Mesothelial cell of epicardium (in vitro differentiated cells): ENCODE measurements at places on chromosomes 5 and 9.

DNA sequence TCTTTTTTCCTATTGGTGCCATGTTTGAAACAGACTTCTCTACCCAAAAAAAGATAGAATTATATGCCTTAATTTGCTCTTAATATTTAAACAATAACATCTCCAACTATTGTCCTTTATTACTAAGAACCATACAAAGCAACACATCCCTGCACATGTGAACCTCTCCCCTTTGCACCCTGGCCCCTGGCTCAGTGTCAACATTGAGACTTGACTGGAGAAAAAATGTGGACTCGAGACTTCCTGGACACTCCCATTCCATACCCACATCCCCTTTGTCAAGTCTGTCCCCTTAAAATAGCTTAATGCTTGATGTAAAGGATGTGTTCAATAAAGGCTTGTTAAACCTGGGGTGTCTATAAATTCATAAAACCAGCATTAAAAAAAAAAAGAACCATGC, 53.2 kb downstream of the TTC39B start:
- no peak for DNase-seq

DNA sequence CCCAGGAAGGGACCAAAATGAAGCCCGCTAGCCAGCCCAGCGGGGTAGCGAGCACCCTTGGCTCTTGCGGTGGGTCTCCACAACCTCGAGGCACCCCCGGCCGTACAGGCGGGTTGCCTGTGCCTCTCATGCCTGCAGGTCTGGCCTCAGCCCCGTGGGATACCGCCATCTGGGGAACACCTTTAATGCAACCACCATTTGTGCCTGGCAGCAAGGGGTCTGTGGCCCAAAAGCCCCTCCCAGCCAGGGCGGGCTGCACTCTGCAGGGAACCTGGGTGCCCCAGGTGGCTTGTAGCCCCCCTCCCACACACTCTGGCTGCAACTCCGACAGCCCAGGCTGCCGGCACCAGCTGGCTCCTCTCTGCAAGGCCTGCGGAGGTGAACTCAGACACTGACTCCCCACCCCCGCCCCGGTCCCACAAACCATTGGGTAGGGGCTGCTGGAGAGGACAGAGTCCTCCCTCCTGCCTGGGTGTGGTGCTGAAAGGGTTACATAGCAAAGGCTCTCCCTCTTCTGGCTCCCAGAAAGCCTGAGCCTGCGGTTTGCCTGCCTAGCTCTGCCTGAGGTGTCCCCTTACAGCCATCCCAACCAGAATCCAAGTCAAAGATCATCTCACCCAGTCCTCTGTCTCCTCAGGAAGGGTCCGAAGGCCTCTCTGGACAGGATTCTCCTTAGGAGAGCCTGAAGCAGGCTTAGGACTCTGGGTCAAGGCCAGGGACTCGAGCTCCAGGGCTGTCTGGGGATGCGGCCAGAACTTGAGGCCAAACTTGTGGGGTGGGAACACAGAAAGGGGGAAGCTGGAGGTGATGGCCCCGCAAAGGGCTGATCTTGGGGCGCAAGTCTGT, 109.4 kb downstream of the PSD2 start:
- DNase-seq = no peak

DNA sequence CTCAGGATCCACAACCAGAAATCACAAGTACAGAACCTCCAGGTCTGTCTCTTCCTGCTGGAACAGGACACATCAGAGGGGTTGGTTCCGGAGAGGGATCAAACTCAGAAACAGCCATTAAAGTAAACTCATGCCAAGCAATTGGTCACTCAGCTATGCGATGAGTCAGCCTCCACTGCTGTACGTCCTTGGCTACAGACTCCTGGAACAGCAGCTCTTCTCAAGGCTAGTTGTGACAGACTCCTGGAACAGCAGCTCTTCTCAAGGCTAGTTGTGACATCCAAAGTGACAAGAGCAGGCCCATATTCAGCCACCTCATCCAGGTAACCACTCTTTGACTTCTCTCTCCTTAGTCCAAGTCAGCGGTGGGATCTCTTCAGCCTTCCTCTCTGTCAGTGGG, at the start of gene SPINK13:
Gene SPINK13, plus strand, starts transcription at position 229 of the 400 bp plus-strand sequence. CDS start 1,279 bp downstream, outside the sequence.
- DNase-seq = no peak

DNA sequence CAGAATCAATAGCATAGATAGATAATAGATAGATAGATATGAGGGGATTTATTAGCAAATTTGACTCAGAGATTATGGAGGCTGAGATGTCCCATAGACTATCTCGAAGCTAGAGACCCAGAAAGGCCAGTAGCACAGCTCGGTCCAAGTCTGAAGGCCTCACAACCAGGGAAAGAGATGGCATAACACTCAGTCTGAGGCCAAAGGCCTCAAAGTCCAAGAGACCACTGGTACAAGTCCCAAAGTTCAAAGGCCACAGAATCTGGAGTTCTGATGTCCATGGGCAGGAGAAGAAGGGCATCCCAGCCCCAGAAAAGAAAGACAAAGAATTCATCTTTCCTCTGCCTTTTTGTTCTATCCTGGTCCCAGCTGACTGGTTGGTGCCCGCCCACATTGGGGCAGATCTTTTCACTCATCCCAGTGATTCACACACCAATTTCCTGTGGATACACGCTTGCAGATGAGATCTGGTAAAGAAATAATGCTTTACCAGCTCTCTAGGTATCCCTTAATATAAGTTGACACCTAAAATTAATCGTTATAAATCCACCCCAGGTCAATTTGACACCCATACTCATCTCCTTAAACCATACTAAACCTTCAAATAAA, 127.8 kb upstream of the FBN2 start:
- no peak for DNase-seq

DNA sequence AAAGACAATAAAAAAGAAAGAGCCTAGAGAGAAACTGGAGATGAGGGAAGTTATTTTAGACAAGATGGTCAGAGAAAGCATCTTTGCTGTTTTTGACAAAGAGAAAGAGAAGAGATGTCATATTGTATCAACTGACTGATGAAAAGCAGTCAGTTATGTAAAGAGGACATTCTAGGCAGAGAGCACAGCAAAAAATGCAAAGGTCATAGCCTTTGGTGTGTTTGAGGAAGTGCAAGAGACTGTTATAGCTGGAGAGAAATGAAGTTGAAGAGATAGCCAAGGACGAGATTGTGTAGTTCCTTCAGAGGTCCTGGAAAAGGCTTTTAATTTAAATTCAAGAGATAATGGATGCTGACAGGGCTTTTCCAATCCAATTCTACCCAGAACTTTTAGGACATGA, 342.4 kb downstream of the RASEF start:
- DNase-seq = no peak

DNA sequence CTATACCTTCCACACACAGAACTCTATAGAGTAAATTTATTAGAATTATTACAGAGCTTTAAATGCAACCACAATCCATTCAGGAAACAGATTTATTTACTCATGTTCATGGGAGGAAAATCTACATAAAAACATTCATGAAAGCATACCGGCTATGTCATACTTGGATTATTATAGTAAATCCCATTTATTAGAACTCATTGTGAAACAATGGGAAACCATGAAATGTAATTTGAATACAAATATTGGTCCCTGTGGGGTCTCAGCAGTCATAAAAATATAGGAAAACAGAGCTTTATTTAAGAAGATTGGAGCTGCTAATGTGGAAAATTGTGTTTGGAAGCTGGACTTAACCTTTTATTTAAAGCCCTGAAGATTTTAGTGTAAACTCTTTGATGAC, 80.7 kb downstream of the HAPLN1 start:
- no peak for DNase-seq

- DNase-seq = no peak
These were observed 41.5 kb downstream of the SECISBP2 start for GRCh38 chr9:89359751-89360261.

DNA sequence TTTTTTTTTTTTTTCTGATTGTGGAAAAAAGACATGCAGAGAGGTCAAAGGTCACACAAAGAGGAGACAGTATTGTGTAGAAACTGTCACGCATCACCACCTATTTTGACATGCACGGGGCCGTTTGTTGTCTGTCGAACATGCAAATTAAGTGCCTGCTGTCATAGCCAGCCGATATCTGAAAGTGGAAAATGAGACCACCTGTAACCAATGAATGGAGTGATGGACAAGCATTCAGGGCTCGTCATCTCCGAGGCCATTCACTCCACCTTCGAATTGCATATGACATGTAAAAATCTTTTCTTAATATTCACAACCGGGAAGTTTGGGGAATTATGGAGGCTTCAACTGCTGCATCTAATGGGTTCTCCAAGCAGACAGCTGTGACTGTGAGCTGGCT, 512.2 kb upstream of the ADAMTS16 start:
- DNase-seq = no peak

- no peak for DNase-seq
These were observed 17.1 kb upstream of the GOLM1 start for GRCh38 chr9:86116425-86116824.

DNA sequence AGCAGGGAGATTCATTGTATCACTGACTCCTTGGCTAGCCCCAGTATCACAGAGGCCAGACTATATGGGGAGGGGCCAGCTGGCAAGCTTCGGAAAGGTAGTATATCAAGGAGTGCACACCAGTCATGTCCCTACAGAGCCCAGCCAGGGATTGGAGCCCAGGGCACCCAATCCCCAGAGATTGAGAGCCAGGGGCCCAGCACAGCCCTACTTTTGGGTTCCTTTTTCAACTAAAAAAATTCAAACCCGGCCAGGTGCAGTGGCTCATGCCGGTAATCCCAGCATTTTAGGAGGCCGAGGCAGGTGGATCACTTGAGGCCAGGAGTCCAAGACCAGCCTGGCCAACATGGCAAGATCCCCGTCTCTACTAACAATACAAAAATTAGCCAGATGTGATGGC, 5.4 kb upstream of the MYORG start:
- DNase-seq = peak; percentile 29

- DNase-seq = no peak
These were observed 20.2 kb upstream of the SMIM15 start for GRCh38 chr5:61182449-61182848.

GRCh38 chr9:4287886-4288588, 11.8 kb downstream of the GLIS3 start:
- no peak for DNase-seq

DNA sequence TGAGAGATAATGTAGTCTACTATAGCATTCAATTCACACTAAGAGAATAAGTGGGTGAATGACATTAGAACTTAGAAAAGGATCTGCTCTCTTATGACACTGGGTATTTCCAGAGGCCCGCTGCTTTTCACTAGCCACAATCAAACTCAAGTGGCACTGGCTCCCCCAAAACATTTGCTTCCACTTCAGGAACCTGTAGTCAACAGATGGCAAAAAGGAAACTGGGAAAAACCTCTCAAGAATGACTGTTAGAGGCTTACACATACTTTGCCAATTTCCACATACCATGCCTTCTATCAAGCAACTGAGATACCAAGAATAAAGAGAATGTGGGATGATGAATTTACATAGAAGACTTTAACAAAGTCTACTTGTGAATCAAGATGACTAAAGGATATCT, 11.2 kb downstream of the POC5 start:
- DNase-seq = no peak

DNA sequence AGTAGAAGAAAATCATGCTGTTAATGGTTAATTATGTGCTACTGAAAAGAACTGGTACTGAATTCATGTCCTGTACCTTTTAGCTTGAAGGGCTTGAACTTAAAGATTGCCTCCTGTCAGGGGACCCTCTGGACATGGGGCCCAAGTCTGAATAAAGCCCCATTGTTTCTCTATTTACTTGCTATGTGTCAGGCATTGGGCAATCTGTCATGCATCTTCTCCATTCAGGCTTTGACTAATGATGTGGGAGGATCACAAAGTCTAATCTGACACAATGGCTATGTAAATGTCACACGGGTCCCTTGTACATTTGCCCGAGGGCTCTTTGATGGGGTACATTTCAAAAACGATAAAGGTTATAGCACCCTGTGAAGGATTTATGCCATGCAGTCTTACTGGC, 64.0 kb upstream of the TUSC1 start:
- no peak for DNase-seq

DNA sequence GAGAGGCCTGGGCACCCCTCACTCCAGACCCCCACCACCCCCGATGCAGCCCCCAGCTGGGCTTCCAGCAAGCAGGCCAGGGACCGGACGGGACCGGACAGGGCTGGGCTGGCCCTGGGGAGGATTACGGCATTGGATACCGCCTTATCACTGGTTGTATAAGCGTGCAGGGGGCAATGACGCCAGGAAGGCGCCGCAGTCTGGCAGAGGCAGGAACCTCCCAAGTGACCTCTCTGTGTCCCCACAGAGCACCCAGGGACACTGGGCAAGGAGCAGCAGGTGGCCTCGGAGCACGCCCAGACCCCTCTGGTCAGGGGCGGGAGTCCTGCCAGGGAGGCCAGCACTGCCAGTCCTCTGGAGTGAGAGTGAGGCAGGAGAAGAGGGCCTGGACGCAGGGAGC, 723 bp upstream of the LCN15 start:
- DNase-seq = no peak

- no peak for DNase-seq
These were observed 24.6 kb upstream of the IFNK start for GRCh38 chr9:27499451-27499850.

DNA sequence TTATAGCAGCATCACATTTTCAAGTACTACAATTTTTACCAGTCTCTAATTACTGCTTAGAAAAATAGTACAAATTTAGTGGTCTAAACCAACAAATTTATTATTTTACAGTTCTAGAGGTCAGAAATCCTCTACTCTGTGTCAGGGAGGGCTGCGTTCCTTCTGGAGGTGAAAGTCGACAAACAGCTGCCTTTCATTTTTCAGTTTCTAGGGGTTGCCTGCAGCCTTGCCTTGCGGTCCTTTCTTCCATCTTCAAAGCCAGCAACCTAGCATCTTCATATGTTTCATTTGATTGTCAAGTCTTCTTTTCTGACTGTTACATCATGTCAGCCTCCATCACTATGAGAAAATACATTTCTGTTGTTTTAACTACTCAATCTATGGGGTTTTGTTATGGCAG, 1022.1 kb downstream of the CDH18 start:
- DNase-seq = no peak

GRCh38 chr5:167726642-167727041, 564.8 kb upstream of the WWC1 start:
- no peak for DNase-seq

DNA sequence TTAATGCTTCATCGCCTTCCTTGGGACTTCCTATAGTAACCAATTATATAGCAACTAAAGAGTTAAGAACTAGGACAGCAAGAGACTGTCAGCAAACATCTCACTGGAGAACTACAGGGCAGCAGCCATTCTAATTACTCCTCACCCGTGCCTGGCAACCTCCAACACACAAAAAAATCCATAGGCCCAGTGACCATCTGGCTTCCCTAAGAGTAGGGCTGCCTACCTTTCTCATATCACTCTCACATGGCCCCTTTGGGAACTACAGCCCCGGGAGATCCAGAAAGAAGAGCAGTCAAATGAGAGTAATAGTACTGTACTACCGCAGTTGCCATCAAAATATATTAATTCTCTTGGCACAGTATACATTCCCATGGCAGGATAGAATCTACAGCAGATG, 5.7 kb downstream of the DCAF10 start:
- DNase-seq = no peak

- no peak for DNase-seq
These were observed 110.4 kb downstream of the FBXO4 start for GRCh38 chr5:42035526-42035925.
